ENCODE measurements at places on chromosomes 11 and 22.

DNA sequence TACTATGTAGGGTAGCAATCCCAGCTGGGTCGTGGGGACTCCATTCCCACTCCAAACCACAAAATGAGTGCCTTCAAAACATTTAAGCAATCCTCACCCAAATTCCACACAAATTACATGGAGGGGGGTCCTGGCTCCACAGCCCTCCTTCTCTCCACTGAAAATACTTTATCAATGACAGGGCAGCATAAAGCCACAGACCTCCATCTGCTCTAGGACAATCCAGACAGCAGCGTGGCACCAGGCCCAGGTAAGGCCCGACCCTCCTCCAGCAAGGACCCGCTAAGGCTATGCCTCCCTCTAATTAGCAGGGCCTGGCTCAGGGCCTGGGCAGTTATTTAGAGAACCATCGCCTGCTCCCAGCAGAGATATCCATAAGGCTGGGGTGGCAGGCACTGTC is at the start of gene PANX3:
PANX3 (plus strand) TSS at position 365 of the 400 bp plus-strand sequence. CDS start 129 bp downstream, outside the sequence.
- ATAC-seq, result no peak

DNA sequence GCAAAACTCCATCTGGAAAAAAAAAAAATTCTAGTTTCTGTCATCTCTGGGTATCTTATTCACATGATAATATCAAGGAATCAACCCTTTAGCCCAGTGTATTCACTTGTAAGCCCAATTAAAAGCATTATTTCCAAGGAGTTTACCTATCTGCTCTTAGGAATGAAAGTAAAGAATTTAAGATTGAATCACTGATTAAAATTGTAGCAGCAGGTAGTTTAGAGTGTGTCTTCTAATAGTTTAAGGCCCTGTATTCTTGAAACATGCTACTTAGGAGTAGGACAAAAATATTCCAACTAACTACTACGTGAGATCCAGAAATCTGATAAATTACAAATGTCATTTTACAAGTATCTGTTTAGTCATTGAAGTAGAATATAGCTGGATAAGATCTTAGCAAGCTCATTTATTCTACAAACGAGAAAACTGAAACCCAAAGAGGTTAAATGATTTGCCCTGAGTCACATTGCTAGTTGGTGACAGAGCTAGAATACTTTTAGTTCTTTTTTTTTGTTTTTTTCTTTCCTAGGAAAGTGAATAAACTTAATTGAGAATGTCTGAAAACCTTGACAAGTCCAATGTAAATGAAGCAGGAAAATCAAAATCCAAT is 4.0 kb downstream of the TCP11L1 start:
- ATAC-seq, result no peak

DNA sequence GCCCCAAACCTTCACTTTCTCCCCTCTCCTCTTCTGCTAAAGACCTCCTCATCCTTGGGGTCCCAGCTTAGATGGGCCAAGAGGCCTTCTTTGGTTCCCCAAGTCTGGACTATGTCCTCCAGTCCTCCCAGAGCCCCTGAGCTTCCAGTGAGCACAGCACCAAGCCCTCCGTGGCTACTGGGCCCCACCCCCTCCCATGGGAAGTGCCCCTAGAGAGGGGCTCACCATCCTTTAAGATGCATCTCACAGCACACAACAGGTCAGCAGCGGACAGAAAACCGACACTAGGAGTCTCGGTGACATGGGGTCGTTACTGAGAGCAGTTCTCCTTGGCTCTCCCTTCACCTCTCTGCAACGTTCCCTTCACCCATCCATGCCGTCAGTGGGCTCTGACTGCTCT is 2.7 kb downstream of the LRRC32 start:
- ATAC-seq, result no peak

DNA sequence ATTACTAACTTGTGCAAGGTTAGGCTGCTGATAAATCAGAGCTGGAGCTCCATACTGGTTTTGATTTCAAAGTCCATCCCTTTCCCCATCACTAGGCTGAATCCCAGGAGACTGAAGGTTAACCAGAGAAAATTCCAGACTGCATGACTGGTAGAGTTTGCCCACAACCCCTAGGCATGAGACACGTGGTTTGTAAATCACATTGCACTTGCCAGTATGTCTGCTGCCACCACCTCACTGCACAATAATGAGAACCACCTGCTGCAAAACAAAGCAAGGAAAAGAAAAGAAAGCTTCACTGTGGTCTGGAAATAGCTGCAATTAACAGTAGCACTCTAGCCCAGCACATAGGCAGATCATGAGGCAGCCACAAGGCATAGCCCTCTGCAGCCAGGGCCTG is 67.6 kb upstream of the NTM start:
- ATAC-seq, result no peak

DNA sequence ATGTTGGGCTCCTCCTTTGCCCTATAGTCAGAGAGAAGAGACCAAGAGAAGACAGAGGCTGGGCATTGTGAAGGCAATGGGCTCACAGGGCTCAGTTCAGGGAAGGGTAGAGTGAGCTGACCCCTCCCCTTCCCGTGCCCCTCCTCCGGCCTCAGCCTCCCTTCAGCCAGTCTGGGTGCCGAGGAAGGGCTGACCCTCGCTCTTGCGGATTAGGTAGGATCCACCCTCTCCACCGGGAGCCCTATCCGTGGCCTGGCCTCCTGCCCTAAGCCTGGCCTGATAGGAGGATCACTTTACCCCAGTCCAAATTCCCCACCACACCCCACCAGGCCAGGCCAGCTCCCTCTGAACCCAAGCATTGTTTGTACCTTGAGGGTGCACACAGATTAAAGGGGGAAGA is 1.8 kb upstream of the PPP1R14B start:
- ATAC-seq, result no peak

- peak; percentile 31 for ATAC-seq
These were observed 47.6 kb upstream of the NAV2 start for GRCh38 chr11:19664886-19665548.

DNA sequence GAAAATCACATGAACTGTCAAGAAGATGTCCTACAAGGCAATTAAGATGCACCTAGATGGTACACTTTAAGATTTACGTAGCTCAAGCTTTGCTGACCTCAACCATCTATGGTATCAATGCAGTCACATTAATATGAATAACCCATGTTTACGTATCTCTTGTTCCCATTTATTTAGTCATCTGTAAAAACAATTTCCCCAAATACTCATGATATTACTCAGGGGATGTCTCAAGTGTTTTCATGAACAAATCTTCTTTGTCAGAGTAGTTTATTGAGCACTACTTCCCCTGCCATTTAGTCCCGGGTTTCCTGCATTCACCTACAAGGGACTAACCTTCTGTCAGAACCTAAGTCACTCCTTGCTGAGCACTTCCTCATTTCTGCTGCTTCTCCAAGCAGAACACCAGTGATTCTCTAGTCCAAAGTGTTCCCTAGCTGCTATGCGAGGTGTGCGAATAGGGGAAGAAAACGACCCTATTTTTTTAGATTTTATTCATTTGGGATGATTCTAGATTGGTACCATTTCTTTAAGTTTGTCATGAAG is 554.3 kb upstream of the LRRC4C start:
- no peak for ATAC-seq

DNA sequence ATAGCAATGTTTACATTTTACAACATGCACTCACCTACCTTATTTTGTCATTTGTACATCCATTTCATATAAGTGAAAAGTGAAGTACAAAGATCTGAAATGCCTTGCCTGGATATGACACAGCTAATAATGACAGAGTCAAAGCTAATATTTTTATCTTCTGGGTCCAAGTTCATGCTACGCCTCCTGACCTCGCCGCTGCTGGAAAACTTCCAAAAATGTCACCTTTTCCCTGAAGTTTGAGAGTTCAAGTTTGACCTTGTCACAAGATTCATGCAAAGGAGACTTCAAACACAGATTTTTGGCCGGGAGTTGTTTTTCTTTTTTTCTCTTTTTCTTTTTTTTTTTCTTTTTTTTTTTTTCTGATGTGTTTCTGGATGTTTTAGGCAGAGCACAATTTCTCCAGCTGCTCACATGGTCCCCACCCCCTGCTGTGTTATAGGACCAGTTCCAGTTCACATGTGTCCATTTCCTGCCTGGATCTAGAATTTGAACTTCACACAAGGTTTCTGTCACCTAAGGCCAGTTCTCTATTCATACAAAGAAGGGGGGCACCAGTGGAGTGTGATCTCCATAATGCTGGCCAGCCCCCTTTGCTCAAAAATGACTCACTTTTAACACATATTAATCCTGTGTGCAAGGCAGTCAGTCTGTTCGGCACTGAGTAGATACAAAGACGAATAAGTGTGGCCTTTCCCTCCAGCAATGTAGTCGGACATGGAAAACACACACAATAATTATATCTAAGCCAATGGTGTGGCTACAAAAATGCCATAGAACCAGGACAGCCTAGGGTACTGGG is 546.8 kb downstream of the BUD13 start:
- no peak for ATAC-seq

GRCh38 chr11:127226949-127227348 is 226.4 kb upstream of the KIRREL3 start:
- no peak for ATAC-seq

DNA sequence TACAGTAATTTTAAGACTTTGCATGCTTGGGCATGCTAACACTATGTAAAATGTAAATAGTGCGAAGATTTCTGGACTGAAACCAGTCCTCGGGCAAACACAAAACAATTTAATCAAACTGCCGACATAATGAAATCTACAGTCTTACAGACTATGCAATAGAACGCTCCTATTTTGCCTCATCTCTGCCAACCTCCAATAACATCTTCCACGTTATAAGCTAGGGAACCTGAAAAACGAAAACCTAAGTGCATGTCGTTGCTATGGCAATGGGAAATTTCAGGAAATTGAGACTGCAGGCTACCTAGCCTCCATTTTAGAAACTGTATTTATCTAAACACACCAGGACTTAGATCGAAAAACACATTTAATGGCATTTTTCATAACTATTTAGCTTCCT is 1.1 kb downstream of the CSTF3 start:
- no peak for ATAC-seq

DNA sequence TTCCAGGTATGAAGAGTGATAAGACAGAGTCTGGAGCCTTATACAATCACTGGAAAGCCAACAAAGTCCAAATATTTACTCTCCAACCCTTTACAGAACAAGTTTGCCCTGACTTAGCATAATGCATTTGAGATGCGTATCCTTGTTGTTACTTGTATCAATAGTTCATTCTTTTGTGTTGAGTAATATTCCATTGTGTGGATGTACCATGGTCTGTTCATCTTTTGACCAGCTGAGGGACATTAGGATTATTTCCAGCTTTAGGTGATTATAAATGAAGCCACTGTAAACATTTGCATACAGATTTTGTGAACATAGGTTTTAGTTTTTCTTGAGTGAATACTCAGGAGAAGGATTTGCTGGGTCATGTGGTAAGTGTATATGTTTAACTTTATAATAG is 9.7 kb downstream of the SDHAF2 start:
- ATAC-seq, result no peak

GRCh38 chr22:43796567-43796966 is 15.5 kb downstream of the EFCAB6 start:
- no peak for ATAC-seq

GRCh38 chr22:44665115-44665514 is 36.9 kb upstream of the PRR5 start:
- ATAC-seq, result peak; percentile 44

GRCh38 chr22:39313258-39314001 is 6.0 kb downstream of the RPL3 start:
- no peak for ATAC-seq

- no peak for ATAC-seq
These were observed 164.6 kb downstream of the ETS1 start for GRCh38 chr11:128422576-128423370.

GRCh38 chr22:27687984-27688545 is 113.5 kb downstream of the MN1 start:
- ATAC-seq, result no peak

DNA sequence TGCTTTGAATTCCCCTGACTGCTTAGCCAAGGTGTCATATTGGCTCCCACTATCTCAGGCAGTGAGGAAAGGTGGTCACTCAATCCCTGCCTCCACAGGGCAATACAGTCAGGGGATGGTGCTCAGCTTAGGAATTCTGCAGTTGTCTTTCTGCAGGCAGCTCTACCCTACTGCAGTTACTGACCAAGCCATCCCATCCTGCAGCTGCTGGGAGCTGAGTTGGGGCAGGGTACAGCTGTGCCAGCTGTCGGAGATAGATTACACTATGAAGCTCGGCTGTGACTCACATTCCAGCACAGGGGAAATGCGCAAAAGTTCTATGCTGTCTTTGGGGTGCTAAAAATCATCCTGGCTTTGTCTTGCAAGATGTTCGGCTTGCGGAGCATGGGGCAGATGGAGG is 4.4 kb upstream of the DAGLA start:
- no peak for ATAC-seq

GRCh38 chr11:106482917-106483785 is 405.7 kb downstream of the AASDHPPT start:
- no peak for ATAC-seq

DNA sequence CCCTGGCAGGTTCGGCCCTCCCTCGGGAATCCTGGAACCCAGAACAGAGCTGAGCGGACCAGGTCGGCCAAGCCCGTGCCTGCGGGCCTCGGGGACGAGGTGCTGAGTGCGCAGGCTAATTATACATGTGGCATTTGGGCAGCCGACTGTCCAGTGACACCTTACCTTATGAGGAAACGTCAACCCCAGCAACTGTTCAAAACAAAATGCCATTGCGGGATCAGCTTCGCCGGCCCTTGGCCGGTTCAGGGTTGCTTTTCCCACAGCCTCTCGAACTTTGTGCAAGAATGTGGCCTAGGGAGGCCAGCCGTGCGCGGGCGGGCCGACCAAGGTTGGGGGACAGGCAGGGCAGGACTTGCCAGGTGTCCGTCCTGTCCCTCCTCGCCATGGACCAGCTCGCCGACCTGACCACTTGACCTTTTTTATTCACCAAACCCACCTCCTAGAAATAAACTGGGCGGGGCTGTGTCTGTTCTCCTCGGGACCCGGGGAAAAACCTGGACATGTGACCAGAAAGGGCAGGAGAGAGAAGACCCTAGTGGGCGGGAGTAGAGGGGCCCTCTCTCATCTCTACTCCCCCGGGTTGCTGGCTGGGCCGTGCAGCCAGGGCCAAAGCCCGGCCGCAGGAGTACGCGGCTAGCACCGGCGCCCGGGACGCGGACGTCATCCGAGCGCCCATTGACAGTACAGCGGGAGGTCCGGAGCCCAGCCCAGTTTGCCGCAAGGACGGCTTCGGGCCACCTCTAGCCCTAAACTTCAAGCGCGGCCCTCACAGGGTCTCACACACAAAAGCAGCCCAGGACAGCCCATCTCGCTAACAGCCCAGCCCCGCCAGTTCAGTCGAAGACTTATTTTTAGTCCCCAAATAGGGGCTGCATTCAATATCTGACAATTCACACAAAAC is 134.3 kb upstream of the C11orf58 start:
- peak; percentile 54 for ATAC-seq

GRCh38 chr11:122246874-122247273 is 130.9 kb upstream of the BLID start:
- no peak for ATAC-seq

Measured in gastroesophageal sphincter (tissue), 4 donors.